ENCODE measurements at places on chromosomes 6 and 20.

DNA sequence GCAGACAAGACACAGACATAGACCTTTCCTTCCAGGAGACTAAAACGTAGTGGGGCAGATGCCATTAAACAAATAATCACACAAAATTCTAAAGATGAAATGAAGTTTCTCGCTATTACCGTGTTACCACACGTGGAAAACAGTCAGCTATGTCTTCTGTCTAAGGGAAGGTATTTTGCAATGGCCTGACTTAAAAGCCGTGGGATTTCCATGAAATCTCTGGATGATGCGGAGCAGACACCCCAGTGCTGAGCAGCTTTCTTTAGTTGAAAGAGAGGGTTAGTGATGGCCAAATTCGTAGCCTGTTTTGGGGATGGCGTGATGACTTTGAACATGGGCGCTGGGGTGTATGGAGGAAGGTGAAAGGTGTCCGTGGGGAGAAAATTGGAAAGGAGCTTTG is 281.8 kb downstream of the NRN1 start:
- no peak for DNase-seq

DNA sequence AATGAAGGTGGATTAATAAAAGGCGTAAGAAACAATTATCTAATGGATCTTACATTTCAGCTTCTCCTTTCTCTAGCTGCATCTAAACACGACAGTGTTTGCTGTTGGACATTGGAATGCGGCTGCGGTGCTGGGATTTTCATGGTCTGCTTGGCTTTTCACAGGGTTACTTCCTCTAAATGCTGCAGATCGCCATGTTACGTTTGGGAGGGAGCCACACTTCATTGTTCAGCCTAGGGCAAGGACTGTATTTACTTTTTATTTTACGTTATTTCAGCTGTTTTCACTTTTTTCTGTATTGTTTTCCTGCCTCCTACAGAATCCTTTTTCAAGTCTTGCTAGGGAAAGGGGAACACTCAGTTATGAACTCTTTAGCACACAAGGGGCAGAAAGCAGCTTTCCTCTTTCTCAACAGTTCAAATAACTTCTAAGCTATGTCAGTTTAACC is 97.9 kb upstream of the MTHFD1L start:
- DNase-seq: no peak

- DNase-seq: peak; percentile 54
Measured at GRCh38 chr20:561437-562231, 18.0 kb upstream of the CSNK2A1 start.

DNA sequence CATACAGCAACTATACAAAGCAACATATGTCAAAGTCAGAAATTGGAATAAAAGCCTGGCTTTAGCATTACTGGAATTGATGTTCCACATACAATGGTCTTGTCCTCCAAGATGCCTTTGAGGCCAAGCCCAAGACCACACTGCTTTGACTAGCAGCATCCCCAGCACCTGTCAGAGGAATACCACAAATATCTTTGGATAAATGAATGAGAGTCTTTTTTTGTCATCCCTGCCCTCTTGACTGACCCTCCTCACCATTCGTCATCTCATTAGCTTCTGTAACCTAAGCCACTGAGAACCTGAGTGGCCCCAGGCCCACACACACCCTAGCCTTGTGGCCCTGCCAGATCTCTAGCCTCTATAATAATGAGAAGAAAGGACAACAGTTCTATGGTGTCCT is 48.5 kb downstream of the TNFRSF21 start:
- DNase-seq: no peak

- no peak for DNase-seq
Measured at GRCh38 chr6:39634646-39635341, 90.4 kb downstream of the KIF6 start.

DNA sequence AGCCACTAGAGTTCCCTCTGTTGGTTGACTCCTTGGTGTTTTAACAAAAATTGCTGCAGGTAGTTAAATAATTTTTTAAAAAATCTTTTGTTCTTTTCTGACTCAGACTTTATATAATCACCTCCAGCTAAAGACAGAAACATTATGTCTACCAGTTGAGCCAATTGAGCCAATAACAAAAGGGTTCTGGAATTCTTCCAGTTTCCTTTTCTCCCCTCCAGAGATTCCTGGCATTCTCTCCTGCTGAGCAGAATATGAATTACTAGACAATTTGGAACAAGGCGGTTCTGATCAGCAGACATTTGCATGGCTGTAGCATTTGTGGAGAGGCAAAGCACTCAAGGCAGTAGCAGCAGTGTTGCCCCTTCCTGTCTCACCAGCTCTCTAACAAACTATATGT is 144.0 kb upstream of the SLC35B3 start:
- no peak for DNase-seq

GRCh38 chr20:39117491-39117890 is 155.3 kb downstream of the DHX35 start:
- no peak for DNase-seq

- no peak for DNase-seq
Measured at GRCh38 chr6:156953479-156954146, 176.4 kb downstream of the ARID1B start.

DNA sequence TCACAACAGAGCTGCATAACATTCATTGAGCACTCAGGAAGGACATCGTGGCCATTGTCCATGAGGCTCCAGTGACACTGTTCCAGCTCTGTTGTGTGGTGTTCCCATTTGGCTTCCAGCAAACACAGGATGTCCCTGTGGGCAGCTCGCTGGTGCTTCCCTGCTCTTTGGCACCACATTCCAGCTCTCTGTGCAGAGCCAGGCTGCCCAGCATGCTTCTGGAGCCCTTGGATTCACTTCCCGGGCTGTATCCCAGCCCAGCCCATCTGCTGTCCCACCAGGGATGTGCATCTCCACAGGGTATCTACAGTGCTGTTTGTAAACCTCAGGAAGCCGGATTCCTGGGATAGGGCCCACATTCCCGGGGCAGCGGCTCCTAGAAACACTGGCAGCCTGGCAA is 57.2 kb downstream of the CTCFL start:
- no peak for DNase-seq

- no peak for DNase-seq
Measured at GRCh38 chr6:78580923-78581322, 286.4 kb upstream of the IRAK1BP1 start.

DNA sequence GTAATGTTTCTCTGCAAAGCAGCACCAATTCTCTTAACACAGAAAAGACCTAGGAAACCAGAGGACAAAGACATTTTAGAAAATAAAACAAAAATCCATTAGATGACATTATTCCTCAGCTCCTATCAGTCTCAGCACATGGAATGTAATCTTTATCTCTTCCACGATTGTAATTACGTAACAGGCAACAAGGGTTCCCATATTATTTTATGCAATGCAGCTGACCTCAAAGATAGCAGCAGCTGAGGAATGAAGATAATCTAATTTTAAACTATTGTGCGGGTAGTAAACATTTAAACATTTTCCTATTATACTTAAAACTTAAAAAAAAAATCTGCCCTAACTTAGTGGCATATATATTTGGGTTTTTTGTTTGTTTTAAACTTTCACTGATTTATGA is 33.0 kb upstream of the PTCHD4 start:
- DNase-seq: no peak

DNA sequence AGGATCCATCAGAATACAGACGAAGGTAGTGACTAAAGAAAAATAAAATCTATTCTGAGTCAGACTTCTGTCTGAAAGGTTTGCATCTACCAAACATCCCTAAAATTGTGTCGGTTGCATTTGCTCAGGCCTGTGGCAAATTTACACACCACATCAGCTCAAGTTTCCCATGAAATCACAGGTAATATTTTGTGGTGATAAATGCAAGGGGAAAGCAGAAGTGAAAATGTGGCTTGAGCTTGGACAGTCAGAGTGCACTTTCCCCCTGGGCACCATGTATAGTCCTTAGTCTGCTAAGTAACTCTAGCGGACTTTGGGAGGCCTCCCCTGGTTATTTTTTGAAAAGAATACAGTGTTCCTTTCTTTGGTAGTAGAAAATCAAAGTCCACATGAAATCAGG is 159.1 kb downstream of the PKHD1 start:
- no peak for DNase-seq

- no peak for DNase-seq
Measured at GRCh38 chr6:79964607-79965081, 17.3 kb upstream of the ELOVL4 start.

- DNase-seq: no peak
Measured at GRCh38 chr20:3483784-3484183, 13.0 kb downstream of the ATRN start.

GRCh38 chr6:169177516-169178166 is 76.0 kb downstream of the THBS2 start:
- DNase-seq: no peak

DNA sequence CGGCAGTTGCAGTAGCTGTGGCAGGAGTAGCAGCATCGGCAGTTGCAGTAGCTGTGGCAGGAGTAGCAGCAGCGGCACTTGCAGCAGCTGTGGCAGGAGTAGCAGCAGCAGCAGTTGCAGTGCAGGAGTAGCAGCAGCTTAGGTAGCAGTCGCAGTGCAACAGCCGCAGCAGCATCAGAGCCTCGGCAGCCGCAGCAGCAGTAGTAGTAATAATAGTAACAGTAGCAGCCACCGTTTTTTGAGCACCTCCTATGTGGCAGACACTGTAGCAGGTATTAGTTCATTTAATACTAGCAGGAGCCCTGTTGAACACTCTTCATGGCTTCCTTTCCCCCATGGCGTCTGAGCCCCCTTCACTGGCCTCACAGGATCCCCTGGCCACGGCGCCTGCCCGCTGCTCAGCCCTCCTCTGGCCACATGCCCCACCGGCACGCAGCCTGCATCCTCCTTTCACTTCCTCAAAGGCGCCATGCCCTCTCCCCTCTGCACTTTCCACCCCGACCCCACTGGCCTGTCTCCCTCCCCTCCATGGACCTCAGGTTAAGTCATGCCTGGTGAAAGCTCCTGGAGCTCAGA is 19.1 kb upstream of the IRF4 start:
- no peak for DNase-seq

GRCh38 chr6:27558028-27558724 is 85.3 kb upstream of the ZNF184 start:
- DNase-seq: no peak

GRCh38 chr20:61970357-61970756 is 95.3 kb downstream of the TAF4 start:
- DNase-seq: no peak

DNA sequence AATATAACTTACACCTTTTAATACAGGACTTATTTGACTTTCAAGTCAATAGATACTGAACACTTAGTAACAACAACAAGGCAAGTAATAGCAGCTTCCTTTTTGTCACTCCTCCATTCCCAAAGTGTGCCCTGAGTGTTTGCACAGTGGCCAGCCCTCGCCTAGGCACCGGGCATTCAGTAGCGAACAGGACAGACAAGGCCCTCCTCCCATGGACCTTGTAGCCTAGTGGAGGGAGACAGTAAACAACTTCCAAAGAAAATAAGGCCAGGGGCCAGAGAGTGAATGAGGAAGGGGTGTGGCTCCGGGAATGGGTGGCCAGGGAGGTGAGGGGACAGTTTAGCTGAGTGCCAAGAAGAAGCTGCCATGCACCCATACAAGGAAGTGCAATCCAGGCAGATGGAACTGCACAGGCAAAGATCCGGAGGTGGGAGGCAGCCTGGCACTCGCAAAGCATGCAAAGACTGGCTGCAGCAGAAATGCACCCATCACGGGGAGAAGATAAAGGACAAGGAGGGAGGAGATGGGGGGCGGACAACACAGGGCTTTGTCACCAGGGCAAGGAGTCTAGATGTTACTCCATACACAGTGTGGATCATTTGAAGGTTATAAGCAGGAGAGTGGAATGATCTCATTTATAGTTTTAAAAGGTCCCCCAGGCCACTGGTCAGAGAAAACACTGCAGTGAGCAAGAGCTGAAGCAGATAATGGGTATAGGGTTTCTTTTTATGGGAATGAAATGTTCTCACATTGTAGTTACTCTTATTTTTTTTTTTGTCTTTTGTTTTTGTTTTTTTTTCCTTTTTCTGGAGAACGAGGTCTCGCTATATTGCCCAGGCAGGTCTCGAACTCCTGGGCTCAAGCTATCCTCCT is 32.2 kb downstream of the ATP9A start:
- no peak for DNase-seq

GRCh38 chr20:24567508-24567907 is 98.1 kb downstream of the SYNDIG1 start:
- no peak for DNase-seq

DNA sequence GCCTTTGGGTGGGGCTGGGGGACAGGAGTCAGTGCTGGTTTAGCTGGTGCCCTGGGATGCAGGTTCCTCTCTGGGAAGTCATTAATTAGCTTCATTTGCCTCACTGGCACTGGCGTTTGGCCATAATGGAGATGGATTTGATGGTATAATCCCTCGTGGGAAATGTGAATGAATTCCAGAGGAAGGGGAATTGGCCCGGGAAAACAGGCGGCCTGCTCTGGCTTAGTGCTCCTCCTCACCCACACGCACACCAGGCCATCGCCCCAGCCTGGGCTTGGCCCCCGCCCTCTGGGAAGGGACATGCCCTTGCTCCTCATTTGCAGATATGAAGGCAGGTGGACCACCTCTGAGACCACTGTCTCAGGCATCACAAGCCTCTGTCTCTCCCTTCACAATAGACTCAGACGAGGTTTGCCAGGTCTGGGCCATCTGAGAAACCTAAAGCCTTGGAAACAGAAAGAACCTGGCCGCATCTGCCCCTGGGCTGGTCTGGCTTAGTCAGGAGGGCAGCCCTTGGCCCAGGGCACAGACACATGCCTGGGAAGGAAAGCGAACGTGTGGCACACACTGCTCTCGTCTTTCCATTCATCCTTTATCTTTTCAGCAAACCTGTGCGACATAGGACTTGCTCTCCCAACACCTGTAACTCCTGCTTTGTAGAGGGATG is 199.2 kb upstream of the CDH4 start:
- no peak for DNase-seq

- DNase-seq: no peak
Measured at GRCh38 chr6:130849594-130849993, 22.4 kb downstream of the SMLR1 start.

- DNase-seq: no peak
Measured at GRCh38 chr6:144481527-144481926, 196.4 kb downstream of the UTRN start.

DNA sequence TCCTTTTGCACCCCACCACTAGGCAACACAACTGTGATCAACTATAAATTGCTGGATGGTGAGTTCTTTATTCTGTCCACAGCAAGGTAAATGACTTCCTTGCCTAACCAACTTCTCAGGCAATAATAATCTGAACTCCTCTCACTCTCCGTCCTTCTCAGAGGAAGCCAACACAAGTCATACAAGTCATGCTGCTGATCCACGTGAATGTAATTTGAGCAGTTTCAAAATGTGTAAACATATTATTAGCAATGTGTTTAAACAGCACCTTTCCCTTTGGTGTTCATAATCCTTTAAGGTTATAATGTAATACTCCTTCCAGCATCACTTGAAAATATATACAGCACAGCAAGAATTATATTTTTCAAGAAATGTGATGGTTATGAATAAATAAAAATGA is 127.9 kb downstream of the QRSL1 start:
- no peak for DNase-seq

GRCh38 chr20:53803492-53804155 is 210.0 kb upstream of the ZNF217 start:
- DNase-seq: no peak
